Progenitor cell of endocrine pancreas (in vitro differentiated cells): ENCODE measurements at places on chromosomes 3 and 15. TPM values are rescaled to one million over a fixed set of nuclear protein-coding genes. Genes with fewer than 3 reads are reported as not detected.

CTDSPL2 gene
- total RNA-seq = 61.7 and 63.5 TPM in 2 replicates

DNA sequence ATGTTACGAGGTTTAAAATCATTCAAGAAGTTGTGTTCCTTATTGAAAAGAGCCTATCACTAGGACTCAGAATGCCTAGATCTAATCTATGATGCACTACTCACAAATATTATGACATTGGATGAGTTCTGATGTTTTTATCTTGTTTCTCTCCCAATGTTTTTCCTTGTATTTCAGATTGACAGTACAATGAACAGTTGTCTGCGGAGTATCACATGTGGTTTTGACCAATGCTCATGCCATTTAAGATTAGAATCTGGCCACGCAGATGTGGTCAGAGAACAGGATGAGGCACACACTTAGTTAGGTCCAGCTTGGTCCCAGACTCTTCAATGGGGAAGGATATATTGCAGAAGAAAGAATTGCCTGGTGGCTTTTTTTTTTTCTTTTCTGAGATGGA lies 25.6 kb upstream of the CCDC50 start:
- DNase-seq = no peak
- H3K4me1 ChIP-seq = peaks cover 11% of the 10 kb centered on the region
- H3K36me3 ChIP-seq = no peaks in the 10 kb centered on the region

DNA sequence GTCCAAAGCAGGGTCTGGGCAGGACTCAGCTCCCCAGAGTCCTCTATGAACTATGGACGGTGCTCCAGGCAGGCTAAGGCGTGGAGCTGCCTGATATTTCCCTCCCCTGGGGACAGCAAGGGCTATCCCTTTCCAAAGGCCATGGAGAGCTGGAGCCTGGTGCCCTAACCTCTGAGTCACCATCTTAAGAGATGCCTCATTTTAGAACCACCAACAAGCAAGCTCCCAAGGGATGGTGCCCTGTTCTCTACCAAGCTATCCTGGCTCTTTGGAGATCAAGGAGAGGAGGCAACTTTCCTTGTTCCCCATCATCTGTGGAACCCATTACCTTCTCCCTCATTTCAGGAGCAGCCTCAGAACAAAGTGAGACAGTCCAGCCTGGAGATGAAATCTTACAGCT lies 15.7 kb downstream of the STARD5 start:
- no peak overlapping the region for H3K4me3 ChIP-seq
- no peak overlapping the region for H3K27ac ChIP-seq
- H3K4me1 ChIP-seq = no peaks in the 10 kb centered on the region

DNA sequence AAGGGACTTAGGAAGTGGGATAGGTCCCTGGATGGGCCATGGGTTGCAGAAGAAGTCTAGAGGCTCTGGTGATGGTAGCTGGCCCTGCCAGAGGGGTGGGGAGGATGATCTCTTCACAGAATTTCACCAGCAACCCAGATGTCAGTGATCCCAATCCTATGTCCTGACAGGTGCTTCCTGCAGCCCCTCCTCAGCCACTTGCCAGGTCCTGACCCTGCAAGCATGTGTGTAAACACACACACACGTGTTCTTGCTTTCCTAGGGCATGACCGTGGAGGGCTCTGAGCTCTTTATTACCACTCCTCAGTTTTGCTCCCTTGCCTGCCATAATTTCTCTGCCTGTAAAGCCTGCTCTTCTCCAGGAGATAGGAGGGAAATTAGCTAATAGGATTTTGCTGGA lies 12.5 kb downstream of the TEX264 start:
- no peak overlapping the region for H3K4me3 ChIP-seq
- DNase-seq = no peak
- no peak overlapping the region for H3K27ac ChIP-seq

DNA sequence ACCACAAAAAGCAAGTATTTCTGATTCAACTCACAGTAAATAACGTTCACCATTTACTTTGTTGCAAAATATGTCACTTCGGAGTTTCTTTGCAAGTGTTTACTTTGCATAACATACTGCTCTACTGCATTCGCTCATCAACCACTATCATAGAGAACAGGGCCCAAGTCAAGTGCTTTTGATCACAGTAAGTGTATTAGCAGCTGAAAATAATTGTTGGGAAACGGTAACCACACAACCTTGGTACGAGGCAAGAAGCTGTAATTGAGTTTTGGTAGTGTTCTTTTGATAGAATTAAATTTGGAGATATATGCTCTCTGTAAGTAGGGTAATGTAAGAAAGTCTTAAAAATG lies 80.1 kb downstream of the SATB1 start:
- H3K27me3 ChIP-seq = no peaks in the 10 kb centered on the region
- no peak overlapping the region for H3K27ac ChIP-seq
- H3K36me3 ChIP-seq = peaks cover 12% of the 10 kb centered on the region
- DNase-seq = no peak
- H3K4me3 ChIP-seq = no peak overlapping the region
- peaks cover 4% of the 10 kb centered on the region for H3K4me1 ChIP-seq

- DNase-seq = no peak
- no peak overlapping the region for H3K4me3 ChIP-seq
- peaks cover 10% of the 10 kb centered on the region for H3K27me3 ChIP-seq
These were observed 62.2 kb downstream of the ABHD5 start for GRCh38 chr3:43752905-43753304.
